Stimulated activated CD8-positive, alpha-beta memory T cell treated with anti-CD3 and anti-CD28 coated beads, Interleukin-4, amount 100 ng/mL, for 24 hours (primary cell): ENCODE measurements at places on chromosomes 12 and 14.

DNA sequence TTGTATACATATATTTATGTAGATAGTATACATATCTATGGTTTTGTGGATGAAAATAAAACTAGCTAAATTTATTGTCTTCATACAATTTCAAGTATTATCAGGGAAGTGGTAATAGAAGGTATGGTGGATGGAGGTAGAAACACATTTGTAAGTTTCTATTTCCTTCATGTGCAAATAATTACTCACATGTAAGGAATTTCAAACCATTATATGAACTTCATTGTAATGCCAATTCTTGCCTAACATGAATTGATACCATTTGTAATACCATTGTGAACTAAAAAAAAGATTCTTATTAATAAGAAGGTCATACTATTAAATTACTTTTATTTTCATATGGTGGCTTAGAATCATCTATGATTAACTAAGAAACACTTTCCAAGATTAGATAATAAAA lies 20.1 kb upstream of the PPFIA2 start:
- DNase-seq, result no peak

- DNase-seq, result no peak
Measured at GRCh38 chr12:33944703-33945437, 77.4 kb upstream of the ALG10 start.

GRCh38 chr12:68259318-68259940 lies 6.0 kb upstream of the IL22 start:
- no peak for DNase-seq

DNA sequence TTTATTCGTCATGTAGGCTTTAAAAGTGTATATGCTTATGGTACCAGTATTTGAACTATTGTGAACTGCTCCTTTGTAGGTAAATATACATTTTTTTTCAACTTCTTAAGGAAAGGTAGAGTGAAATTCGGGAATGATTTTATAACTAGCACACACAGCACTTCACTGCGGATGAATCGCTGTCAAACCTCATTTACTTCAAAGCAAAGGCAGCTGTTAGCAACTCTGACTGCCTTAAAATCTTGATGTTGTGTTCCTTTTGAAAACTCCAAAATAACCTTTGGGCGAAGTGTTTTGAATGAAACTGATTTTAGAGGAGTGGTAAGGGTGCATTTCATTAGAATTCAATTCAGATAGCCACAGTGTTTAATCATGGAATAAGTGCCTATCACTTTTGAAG lies 95.8 kb downstream of the GLT1D1 start:
- no peak for DNase-seq

DNA sequence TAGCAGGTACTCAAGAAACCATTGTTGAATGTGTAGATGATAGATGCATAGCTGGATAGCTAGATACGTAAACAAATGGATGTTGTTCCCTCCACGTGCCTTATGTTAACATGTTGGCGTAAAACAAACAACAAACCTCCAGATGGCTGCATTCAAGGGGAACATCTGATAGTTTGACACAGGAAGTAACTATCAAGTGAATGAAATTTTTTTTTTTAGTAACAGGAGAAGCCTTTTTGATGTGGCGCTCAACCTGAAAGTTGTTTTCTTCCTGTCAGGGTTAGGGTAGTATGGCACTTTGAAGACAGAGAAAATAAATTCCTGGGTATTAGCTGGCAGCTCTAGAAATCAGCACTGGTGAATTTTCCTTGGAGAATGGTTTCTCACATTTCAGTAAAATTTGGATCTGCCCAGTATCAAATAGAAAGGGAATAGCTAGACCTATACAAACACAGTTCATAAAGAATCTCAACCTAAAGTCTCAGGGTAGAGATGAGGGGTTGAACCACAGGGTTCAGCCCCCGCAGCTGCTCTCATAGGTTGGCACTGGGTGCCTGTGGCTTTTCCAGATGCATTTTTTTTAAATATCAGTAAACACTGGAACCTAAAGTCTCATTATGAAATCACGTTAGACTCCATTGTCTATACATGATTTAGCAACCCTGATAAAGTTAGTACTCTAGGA lies 18.8 kb upstream of the RAP1B start:
- DNase-seq, result no peak

DNA sequence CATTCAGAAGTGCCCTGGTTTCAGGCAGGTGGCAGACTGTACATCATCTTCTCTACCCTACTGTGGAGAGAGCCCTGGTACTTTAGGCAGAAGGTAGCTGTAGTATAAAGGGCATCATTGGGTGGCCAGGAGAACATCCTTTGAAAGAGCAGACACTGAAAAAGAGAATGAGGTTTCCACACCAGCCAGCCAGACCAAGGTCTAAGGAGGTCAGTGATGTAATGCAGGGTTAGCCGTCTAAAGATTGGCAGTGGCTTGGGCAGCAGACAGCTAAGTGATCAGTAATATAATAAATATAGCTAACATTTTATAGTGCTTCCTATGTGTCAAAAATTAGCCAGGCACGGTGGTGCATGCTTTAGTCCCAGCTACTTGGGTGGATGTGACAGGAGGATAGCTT lies 12.0 kb downstream of the ZBTB25 start:
- DNase-seq, result no peak

- no peak for DNase-seq
Measured at GRCh38 chr12:60174476-60174875, 578.6 kb downstream of the SLC16A7 start.

- no peak for DNase-seq
Measured at GRCh38 chr12:26523708-26524150, 309.3 kb downstream of the ITPR2 start.

DNA sequence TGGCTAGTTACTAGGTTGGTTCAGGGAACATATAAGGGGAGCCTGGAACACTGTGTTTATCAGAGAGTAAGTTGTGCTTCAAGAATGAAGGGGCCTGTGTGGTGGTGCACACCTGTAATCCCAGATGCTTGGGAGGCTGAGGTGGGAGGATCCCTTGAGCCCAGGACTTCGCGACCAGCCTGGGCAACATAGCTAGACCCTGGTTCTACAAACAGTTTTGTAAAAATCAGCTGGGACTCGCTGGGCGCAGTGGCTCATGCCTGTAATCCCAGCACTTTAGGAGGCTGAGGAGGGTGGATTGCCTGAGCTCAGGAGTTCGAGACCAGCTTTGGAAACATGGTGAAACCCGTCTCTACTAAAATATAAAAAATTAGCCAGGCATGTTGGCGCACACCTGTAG lies 42.1 kb upstream of the GPR132 start:
- no peak for DNase-seq

GRCh38 chr12:49868952-49869815 lies 26.3 kb upstream of the BCDIN3D start:
- no peak for DNase-seq

- DNase-seq, result no peak
Measured at GRCh38 chr14:67727361-67727760, 25.7 kb downstream of the RDH12 start.

DNA sequence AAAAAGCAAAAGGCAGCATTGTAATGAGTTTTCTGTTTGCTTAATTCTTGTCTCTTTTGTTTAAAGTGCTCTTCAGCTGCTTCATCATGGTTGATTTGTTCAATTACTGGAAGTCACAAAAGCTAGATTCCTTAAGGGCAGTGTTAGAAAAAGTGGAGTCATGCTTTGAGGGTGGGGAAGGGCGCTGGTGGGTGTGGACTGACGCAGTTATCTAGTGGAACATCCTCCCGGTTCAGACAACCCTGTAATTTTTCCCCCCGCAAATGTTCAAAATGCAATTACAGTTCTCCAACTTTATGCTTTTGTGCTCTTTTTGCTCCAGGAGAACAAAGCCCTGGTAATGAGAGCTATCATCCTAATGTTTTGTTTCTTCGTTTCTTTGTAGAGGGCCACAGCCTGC lies 2.1 kb downstream of the AKAP6 start:
- no peak for DNase-seq

GRCh38 chr12:53750812-53751335 lies 905 bp downstream of the CISTR start:
- no peak for DNase-seq

DNA sequence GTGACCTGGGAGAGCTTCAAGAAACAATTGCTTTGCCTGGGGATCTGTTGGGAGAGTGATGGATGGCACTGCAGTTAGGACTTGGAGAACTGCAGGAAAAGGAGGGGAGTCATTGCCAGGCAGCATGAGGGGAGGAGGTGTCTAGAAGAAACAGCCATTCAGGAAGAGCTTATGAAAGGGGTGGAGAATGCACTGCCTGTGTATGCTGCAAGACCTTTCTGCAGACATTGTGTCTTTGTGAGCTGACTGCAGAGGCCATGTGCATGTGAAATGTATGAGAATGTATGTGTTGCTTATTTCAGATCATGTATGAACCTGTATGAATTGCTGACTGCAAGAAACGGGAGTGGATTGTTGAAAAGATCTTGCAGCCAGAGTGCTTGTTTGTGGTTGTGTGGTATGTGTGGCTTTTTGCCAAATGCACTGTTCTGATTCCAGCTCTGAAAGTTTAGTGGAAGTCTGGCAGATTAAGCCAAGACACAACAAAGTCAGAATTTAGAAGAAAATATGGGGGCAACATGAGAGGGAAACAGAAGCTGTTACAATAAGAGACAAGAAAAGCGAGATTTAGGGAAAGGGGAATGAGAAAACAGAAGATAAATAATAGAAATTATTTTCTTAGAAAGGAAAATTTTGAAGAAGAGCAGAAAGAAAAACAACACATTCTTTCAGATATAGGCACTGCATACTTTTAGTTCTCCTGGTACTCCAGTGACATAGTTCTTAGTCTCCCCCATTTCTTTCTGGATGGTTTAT lies 9.8 kb upstream of the RIMKLB start:
- DNase-seq, result no peak

DNA sequence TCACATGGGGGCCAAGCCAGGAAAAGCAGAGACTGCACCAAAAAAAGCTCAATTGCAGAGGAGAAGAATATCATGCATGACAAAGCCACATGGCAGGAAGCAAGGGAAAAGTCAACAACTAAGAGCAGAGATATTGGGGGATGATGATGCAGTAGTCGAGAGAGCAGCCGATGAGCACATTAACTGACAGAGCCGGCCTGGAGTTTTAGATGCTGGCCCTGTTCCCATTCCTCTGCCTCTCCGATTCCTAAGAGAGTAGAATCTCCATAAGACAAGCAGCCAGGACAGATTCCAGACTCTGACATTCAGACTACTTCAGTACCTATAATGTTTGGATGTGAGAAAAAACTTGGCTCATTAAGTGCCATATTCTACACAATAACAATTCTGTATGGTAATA lies 155.9 kb downstream of the KCNH5 start:
- DNase-seq, result no peak

GRCh38 chr14:63375769-63376168 lies 57.0 kb upstream of the GPHB5 start:
- no peak for DNase-seq
